ENCODE measurements at places on chromosomes 11 and 22. TPM values are rescaled to one million over a fixed set of nuclear protein-coding genes. Genes with fewer than 3 reads are reported as not detected.

The PHF21B gene
- 0.63 TPM for total RNA-seq

The LRRC10B gene
- 0.46 TPM for total RNA-seq

The CHST1 gene
- total RNA-seq, result 1.8 TPM

The GGT5 gene
- total RNA-seq, result 21.8 TPM

The ZNF280B gene
- total RNA-seq, result 1.3 TPM

The APOA1 gene
- total RNA-seq, result 23.3 TPM

The OR51B2 gene
- total RNA-seq, result not detected

The LRRC4C gene
- total RNA-seq, result 2.2 TPM

The DUSP8 gene
- 35.6 TPM for total RNA-seq

The HTR3B gene
- total RNA-seq, result not detected

The PNPLA3 gene
- total RNA-seq, result 11.4 TPM

The TSGA10IP gene
- total RNA-seq, result not detected

The HEPHL1 gene
- total RNA-seq, result not detected

The CD248 gene
- 34.7 TPM for total RNA-seq

The POTEH gene
- total RNA-seq, result not detected

The C11orf42 gene
- total RNA-seq, result not detected

The ESRRA gene
- total RNA-seq, result 97.7 TPM

The CABP4 gene
- total RNA-seq, result 3.8 TPM

The TIMP3 gene
- 180 TPM for total RNA-seq

The AMOTL1 gene
- total RNA-seq, result 54.3 TPM

The E2F8 gene
- total RNA-seq, result 0.32 TPM

The CRYBB2 gene
- total RNA-seq, result not detected

The DTX4 gene
- total RNA-seq, result 63.6 TPM

The ACTN3 gene
- 0.12 TPM for total RNA-seq

The LRRC74B gene
- not detected for total RNA-seq

The MCM5 gene
- total RNA-seq, result 25.4 TPM

The SLC5A4 gene
- 0.81 TPM for total RNA-seq

The ARVCF gene
- 44.3 TPM for total RNA-seq

The MAPK8IP2 gene
- total RNA-seq, result 0.89 TPM

The BEST1 gene
- 2.8 TPM for total RNA-seq

The PDGFD gene
- total RNA-seq, result 37.6 TPM

The EXPH5 gene
- total RNA-seq, result 5.6 TPM

The KCNJ11 gene
- total RNA-seq, result 11.9 TPM
